ENCODE measurements at places on chromosomes 11 and 22. TPM values are rescaled to one million over a fixed set of nuclear protein-coding genes. Genes with fewer than 3 reads are reported as not detected.

Gene CD248
- total RNA-seq = 16.8 TPM

- H3K36me3 ChIP-seq = peaks cover 15% of the 10 kb centered on the region
- no peak for DNase-seq
- H3K27me3 ChIP-seq = no peaks in the 10 kb centered on the region
- peaks cover 15% of the 10 kb centered on the region for H3K4me1 ChIP-seq
- no peak overlapping the region for H3K4me3 ChIP-seq
Observed at GRCh38 chr11:13434247-13435205, 28.5 kb downstream of the BTBD10 start.

DNA sequence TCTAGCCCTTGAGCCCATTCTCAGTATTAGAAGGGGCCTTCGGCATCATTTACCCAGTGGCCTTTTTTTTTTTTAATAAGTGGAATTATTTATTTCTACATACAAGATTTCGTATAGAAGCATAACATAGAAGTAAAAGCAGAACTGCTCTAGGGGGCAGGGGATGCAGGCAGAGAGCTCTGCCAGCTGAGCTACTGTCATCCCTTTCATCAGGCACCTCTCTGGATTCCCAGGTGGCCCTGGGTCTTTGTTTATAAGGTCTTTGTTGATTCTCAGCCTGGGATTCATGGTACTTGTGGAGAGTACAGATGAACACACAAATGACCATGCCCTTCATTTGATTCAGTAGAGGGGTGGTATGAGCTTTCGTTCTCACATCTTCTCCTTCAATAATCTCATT is 66.4 kb downstream of the GAB2 start:
- peak overlapping the region; percentile 90 for H3K27ac ChIP-seq
- H3K4me3 ChIP-seq = no peak overlapping the region
- peaks cover 17% of the 10 kb centered on the region for H3K36me3 ChIP-seq
- no peaks in the 10 kb centered on the region for H3K27me3 ChIP-seq

DNA sequence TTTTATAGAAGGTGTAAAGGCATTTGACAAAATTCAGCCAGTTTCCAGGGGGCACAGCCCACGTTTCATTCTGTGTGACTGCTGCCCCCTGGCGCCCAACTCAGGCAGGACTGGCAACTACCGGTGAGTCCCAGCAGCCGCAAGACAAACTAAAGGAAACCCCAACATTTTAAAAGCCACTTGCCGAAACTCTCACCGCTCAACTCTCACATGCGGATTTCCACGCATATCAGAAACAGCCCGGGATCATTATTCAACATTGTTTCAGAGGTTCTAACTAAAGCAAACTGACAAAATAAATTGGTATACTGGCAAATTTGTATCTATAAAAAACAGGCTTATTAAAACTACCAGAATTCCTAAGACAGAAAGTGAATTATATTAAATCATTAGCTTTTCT is 48.2 kb downstream of the MORC2 start:
- H3K4me1 ChIP-seq = peaks cover 16% of the 10 kb centered on the region
- H3K27ac ChIP-seq = no peak overlapping the region
- peak overlapping the region; percentile 36 for H3K4me3 ChIP-seq

DNA sequence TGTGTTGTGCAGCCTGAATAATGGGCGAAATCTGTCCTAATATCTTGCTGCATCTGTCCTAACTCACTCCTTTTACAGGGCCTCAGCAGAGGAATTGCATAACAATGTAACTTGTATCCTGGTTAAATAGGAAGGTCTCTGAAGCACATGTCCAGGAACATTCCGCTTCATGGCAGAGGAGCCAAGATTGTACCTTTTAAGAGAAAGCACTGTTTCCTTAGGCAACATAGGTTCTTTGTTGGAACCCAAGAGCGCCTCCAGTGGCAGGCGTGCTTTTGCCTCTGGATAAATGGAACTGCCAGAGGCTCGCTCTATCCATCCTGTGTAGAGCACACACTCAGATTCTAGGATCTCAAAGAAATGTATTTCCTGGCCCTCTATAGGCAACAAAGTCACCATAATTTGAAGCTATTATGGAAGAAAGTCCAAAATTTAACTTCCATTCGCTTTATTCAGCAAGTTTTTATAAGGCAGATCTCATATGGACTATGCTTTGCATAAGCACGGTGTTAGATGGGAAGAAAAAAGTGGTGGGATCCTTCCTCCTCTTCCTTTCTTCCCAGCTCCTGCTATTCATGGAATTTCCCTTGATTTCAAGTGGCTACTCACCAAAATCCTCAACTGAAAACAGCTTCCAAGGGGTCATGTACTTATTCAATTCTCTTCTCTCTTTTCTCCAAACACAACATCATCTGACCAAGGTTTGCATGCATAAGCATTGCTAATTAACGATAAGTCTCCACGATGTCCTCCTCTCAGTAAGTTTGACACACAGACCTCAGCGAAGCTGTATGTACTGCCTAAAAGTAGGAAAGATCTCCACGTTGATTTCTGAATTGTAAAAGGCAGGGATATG is at the start of gene BLID:
Gene BLID (minus strand): TSS at position 692 of the 856 bp plus-strand sequence. CDS start 293 bp downstream, at position 399.
- no peak within 1 kb of the TSS for H3K4me3 ChIP-seq
- H3K36me3 ChIP-seq = no peaks in the 10 kb centered on the region
- no peaks in the 10 kb centered on the region for H3K4me1 ChIP-seq

DNA sequence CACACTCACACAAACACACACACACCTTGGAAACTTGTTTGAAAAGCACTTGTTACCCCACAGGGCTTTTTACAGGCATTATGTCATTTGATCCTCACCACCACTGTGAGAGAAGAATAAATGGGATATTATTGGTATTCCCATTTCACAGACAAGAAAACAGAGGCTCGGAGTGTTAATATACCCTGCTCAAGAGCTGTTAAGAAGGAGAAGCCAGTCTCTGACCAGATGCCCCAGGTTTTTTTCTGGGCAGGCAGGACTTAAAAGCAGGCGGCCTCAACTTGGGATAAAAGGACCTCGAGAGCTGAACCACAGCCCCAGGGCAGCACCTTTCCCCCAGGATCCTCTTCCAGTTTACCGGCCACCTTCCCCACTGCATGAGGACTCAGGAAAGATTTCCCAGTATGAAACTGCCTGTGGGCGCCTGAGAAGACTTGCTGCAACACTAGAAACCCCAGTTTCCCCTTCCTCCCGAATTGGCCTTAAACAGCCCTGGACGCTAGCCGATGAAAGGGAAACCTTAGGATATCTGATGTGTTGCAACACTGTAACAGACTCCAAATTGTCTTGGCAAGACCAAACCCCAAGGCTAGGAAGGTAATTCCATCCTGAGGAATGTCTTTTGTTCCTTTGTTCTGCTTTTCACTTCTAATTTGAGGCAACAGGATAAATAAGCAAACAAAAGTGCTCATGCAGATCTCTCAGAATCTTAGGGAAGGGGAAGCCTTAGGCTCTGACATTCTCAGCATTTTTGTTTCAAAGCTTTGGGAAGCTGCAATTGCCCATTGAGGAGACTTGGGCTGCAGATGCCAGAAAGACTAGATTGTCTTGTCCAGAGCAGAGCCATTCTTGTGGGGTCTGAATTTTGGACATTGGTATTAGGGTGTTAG is 173.5 kb downstream of the TRIM29 start:
- DNase-seq = no peak
- H3K4me1 ChIP-seq = no peaks in the 10 kb centered on the region

Gene FAM83F
- not detected for total RNA-seq

Gene TRIM6
- total RNA-seq = 0.37 TPM

Gene RASSF10
- not detected for total RNA-seq

Gene PHLDB1
- total RNA-seq = 1.3 TPM

GRCh38 chr11:102798012-102798746 is at the start of gene MMP1:
MMP1 (minus strand) TSS chr11:102798160; CDS start chr11:102798092, 68 bp downstream.
- no peaks in the 10 kb centered on the region for H3K4me1 ChIP-seq
- H3K27ac ChIP-seq = no peak within 1 kb of the TSS
- H3K36me3 ChIP-seq = no peaks in the 10 kb centered on the region
- no peak for DNase-seq

DNA sequence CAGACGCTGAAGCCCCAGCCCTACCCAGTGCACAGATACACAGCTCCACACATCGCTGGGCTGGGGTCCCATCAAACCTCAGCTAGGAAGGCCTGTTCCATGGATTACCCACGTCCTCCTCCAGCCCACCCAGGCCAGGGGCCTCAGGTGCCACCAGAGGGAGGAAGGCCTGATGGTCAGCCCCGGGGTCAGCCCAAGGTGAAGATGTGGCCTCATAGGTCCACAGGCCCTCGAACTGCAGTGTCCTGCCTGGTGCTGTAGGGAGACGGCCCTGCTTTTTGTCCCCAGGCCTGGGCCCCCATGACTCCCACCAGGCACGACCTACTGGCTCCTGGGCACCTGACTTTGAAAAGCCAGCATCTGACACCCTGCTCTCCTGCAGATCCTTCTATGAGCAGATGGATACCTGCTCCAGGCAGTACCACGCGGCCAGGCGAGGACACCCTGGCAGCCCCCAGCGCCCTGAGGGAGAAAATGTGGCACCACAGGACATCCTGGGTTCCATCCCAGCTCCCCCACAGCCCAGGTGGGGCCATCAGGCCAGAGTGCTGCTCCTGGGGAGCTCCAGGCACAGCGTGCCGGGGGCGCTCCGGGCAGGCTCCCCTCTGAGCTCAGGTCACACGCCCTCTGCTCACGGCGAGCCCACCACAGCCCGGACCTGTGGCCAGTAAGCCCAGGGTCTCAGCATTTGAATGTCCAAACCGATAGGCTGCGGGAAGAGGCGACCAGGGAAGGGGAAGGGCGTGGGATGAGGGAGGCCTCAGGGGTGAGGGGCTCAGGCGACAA is 15.8 kb upstream of the MOB2 start:
- no peak for DNase-seq
- peaks cover 16% of the 10 kb centered on the region for H3K36me3 ChIP-seq
- H3K27me3 ChIP-seq = no peaks in the 10 kb centered on the region

DNA sequence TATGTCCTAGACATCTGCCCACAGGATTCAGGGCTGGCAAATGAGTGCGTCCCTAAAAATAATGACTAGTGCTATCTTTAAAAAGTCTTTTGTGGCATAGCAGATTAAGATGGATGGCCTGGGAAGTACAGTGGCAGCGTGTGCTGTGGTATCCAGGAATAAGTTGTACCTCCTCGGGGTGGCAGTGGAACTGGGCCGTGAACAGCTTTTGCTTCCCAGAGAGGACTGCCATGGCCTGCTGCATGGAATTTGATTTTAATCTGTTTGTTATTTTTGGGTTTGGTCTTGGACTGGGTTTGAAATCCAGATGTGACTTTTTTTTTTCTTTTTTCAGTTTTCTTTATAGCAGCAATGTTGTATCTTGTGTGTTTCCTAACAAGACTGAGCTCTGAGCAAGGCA is 71.3 kb upstream of the PARVG start:
- no peak overlapping the region for H3K27ac ChIP-seq
- no peak for DNase-seq
- no peaks in the 10 kb centered on the region for H3K27me3 ChIP-seq
- H3K4me1 ChIP-seq = peaks cover 12% of the 10 kb centered on the region

GRCh38 chr11:113839842-113840241 is 35.5 kb downstream of the USP28 start:
- no peak for DNase-seq
- H3K36me3 ChIP-seq = peaks cover 33% of the 10 kb centered on the region
- no peak overlapping the region for H3K4me3 ChIP-seq
- H3K27me3 ChIP-seq = no peaks in the 10 kb centered on the region

Gene SESN3
- total RNA-seq = 24.3 TPM

- peak overlapping the region; percentile 82 for H3K4me3 ChIP-seq
- peaks cover 7% of the 10 kb centered on the region for H3K36me3 ChIP-seq
- H3K4me1 ChIP-seq = peaks cover 25% of the 10 kb centered on the region
- no peak overlapping the region for H3K27ac ChIP-seq
Observed at GRCh38 chr22:49656291-49656851, 171.3 kb downstream of the BRD1 start.

- H3K27ac ChIP-seq = no peak overlapping the region
- no peaks in the 10 kb centered on the region for H3K36me3 ChIP-seq
- no peak overlapping the region for H3K4me3 ChIP-seq
- no peak for DNase-seq
- no peaks in the 10 kb centered on the region for H3K4me1 ChIP-seq
Observed at GRCh38 chr11:19905280-19905853, 192.7 kb downstream of the NAV2 start.

Data from activated CD8-positive, alpha-beta memory T cell treated with anti-CD3 and anti-CD28 coated beads, Interleukin-2, amount 10 ng/mL, durations not matched to agents 7 days and 5 days (primary cell).